ENCODE measurements at places on chromosomes 4 and X. TPM values are rescaled to one million over a fixed set of nuclear protein-coding genes. Genes with fewer than 3 reads are reported as not detected.
A peak's percentile ranks its signal among the peaks of the same experiment; 100 is the strongest.

- no peak overlapping the region for H3K4me3 ChIP-seq
- H3K36me3 ChIP-seq, result no peaks in the 10 kb centered on the region
- DNase-seq, result no peak
- H3K27me3 ChIP-seq, result peaks cover 15% of the 10 kb centered on the region
Observed at GRCh38 chr4:2049811-2050210, 9.3 kb upstream of the NAT8L start.

DNA sequence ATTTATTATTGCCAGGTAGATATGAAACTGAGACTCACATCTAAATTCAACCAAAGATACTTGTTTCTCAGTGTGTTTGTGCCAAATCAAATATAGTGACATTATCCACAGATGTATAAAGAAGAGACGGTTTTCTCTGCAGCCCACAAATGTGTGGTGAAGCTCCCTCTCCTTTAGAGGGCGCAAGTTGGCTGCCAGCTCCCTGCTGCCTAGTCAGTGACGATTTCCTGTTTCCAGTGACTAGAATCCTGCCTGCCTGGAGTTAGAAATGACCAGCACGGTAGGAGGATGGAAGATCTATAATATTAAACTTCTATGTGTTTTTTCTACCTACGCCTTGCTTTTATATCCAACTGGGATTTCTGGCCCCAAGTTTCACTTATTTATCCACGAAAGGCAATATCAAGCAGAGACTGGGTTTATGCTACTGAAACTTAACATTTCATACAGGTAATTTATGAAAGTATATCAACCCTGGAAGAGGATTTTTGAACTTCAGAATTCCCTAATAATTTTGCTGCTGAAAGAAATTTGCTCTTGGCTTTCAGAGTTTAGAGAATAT, 1793.7 kb upstream of the TENM3 start:
- no peaks in the 10 kb centered on the region for H3K4me1 ChIP-seq
- no peak overlapping the region for H3K4me3 ChIP-seq
- DNase-seq, result peak; percentile 36

HOPX gene
- 36.3 TPM for total RNA-seq

DNA sequence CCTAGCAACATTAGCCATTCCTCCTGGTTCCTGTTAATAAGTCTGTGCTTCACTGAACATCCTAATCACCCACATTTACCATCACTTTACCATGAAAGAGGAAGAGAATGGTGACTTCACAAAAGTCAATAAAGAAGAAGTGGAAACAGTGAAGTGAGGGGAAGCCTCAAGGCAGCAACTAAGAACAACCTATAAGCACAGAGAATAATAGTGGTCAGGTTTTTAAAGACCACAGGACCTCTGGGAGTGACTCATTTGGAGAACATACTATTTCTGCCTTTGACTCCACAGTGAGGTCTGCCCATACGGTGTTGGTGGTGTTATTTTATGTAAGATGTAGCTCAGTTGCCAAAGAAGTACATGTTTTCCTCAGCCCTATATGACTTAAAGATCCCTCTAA, 86.0 kb upstream of the TET2 start:
- peak overlapping the region; percentile 80 for H3K27ac ChIP-seq
- no peak overlapping the region for H3K4me3 ChIP-seq
- DNase-seq, result peak; percentile 1
- no peaks in the 10 kb centered on the region for H3K4me1 ChIP-seq
- H3K36me3 ChIP-seq, result no peaks in the 10 kb centered on the region
- no peaks in the 10 kb centered on the region for H3K27me3 ChIP-seq
